ENCODE measurements at places on chromosomes 3 and 15.

DNA sequence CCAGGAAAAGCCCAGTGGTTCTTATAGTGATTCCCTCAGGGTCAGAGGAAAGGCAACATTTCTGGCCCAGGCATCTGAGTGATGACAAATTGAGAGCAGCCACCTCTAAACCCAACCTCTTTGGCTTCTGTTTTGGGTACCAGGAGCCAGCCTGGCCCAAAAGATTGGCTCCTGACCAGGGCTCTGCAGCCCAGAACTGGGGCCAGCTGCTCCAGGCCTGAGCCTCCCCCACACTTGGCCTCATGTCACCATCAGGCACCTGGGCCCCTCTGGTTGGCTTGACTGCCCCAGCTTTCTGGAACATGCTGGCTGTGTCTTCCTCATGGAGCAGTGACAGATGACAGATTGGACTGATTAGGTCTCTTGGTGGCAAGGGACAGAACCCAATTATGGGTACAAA, 26.0 kb upstream of the HCN4 start:
- no peak for DNase-seq

- no peak for DNase-seq
Measured at GRCh38 chr15:55661428-55661827, 73.3 kb upstream of the PYGO1 start.

DNA sequence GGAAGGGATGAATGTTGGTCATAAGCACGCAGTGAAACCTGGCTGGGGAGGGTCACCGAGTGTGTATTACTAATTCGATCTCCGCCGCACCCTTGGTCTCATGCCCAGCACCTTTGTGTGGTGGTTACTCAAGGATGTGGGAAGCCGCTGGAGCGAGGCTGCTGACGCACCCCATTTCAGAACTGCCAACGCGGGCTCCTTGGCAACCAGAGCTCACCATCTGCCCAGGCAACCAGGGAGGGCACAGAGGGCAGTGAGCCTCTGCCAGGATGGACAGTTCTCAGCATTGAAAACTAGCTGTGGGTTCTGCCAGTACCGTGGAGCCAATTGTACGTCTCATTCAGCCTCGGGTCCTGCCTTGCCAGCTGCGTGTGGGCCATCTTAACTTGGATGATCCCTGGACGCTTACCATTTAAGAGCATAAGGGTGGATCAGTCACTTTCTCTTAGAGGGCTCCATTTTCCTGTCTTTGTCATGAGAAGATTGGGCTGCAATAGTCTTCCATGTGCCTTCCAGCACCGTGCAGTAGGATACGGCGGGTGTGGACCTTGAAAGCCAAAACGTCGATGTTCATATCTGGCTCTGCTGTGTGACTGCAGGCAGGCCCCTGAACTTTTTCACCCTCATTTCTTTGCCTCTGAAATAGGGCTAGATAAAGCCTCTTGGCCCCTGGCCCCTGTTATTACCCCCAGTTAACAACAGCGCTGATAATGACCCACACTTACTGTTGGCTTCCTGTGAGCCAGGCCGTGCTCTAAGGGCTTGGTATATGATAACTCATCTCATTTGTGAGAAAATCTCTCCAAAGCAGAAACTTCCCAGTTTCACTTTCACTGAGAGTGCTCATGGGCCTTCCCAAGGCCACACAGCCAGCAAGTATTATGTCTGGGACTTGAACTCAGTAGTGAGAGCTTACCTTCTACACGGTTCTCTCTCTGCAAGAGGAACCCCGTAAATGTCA, 238.8 kb downstream of the OPA1 start:
- DNase-seq, result no peak

DNA sequence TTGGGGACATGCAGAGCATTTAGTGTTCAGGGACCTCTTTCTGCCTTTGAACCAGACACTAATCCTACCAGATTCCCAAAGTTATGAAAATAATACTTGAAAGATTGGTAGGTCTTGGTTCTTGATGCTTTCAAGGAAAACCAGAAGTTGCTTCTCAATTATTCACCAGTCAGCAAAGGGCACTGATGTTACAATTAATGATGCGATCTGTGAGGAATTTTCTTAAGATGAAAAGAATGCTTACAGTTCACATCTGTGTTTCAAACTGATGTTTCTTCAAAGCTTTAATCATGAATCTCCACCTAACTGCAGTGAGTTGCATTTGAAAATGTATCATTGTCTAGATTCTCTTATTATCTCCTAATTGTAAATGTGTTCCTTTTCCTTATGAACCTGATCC, 161.0 kb downstream of the NAALADL2 start:
- DNase-seq, result no peak

DNA sequence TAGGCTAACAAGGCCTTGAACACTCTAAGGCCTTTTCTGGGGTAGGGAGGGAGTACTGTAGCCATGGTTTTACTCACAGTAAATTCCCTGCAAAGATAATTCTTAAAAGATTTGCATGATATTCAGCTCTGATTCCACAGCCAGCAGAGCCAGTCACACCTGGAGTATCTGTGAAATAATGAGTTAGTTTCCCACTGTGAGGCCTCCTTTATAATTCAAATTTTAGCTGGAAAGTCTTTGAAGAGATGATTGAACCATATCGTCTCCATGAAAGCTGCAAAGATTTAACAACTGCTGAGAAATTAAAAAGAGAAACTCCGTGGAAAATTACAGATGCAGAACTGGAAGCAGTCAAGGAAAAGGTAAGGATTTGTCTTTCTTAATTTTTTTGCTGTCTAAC, 32.3 kb upstream of the DUT start:
- DNase-seq, result no peak

GRCh38 chr15:96243701-96244100, 86.8 kb upstream of the NR2F2 start:
- no peak for DNase-seq

- DNase-seq, result no peak
Measured at GRCh38 chr3:9712415-9712814, 8.8 kb downstream of the CPNE9 start.

DNA sequence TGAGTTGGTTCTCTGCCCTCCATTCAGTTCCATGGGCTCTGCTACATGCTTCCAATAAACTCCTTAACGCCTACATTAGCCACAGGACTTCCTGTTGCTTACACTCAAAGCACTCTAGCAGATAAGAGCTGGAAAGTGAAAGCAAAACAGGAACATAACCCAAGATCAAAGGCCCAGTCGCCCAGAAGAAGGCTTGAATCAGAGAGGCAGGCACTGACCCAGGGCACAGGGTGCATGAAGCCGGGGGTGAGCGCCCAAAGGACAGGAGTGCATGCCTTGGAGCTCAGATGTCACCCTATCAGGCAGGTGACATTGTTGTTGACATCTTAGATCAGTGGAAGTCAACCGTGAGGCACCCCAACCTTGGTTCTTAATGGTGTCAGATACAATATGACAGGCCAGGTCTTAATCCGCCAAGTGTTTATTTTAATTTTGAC, 235.1 kb downstream of the UACA start:
- no peak for DNase-seq

Data from tibial nerve (tissue), 4 donors.